Stimulated activated CD4-positive, alpha-beta T cell treated with anti-CD3 and anti-CD28 coated beads, Interleukin-15, amount 100 ng/mL, for 48 hours (primary cell): ENCODE measurements at places on chromosomes 6 and 20.
A peak's percentile ranks its signal among the peaks of the same experiment; 100 is the strongest.

DNA sequence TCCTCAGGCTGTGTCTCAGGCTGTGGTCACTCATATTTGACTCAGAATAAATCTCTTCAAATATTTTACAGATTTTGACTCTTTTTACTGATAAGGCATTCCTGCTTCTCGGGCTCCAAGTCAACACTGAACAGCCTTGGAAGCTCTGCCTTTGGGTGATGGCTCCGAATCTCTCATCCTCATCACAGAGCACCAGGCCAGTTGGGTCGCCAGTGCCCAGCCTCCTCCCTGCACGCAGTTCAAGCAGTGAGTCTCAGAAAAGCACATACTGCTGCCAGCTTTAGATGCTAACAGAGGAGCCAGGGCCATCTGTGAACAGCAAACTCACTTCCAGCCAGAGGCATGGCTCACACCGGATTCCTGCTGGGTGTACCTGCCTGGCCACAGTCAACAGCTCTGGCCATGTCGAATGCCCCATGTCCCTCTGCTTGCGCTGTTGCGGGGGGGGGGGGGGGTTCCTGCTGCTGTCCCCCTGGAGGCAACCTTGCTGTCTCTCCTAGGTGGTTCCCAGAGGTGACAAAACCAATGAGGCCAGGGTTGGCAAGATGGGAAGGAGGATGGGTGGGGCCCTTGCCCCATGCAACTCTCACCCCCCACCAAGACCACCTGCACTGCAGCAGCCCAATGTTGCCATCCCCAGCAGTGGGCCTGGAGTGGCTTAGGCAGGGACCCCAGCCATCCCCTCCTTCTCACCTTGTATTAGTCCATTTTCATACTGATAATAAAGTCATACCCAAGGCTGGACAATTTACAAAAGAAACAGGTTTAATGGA is 248.8 kb downstream of the ERMARD start:
- DNase-seq = no peak

- DNase-seq = no peak
Measured at GRCh38 chr6:19472153-19472552, 365.0 kb upstream of the ID4 start.

- DNase-seq = no peak
Measured at GRCh38 chr6:32973144-32974015, 5.0 kb downstream of the BRD2 start.

GRCh38 chr6:75331151-75331550 is 46.6 kb upstream of the TMEM30A start:
- no peak for DNase-seq

GRCh38 chr6:100065348-100065747 is 71.3 kb upstream of the MCHR2 start:
- DNase-seq = no peak

GRCh38 chr6:117919275-117919674 is 12.2 kb downstream of the SLC35F1 start:
- DNase-seq = no peak

DNA sequence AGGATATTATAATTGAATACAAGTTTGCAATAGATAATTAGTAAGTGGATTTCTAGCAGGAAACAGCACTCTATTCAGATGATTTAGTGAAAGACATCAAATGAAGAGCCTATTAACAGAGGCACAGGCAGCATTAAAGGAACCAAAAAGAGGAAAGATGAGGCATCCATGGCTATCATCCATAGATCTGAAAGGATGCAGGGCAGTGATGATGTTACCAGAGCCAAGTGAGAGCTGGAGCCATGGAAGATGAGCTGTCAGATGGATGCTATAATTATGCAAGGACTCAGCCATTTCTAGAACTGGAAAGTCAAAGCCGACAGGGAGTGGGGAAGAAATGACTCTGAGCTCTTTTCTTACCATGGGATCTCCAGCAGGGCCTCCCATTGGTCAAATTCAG is 66.8 kb upstream of the ANKEF1 start:
- no peak for DNase-seq

DNA sequence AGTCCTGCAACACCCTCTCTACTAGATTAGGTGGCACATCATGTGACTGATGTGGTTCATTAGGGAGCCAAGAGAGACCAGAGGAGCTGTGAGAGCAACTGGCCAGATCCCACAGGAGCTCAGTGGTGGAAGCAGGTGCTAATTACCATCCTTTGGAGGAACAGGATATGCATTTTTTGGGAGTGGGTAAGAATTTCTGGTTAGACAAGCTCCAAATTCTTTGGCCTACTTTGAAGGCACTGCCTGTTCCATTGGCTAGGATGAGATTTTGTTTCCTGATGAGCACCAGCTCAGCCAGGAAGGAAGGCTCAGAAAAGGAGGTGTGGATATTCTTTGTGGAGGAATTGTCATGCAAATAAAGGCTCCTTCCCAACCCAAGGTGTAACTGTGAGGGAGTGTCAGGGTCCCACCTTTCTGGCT is 130.3 kb upstream of the BMP2 start:
- no peak for DNase-seq

GRCh38 chr6:82270881-82271635 is 23.5 kb upstream of the IBTK start:
- DNase-seq = no peak

- no peak for DNase-seq
Measured at GRCh38 chr6:101439790-101440189, 46.3 kb downstream of the GRIK2 start.

DNA sequence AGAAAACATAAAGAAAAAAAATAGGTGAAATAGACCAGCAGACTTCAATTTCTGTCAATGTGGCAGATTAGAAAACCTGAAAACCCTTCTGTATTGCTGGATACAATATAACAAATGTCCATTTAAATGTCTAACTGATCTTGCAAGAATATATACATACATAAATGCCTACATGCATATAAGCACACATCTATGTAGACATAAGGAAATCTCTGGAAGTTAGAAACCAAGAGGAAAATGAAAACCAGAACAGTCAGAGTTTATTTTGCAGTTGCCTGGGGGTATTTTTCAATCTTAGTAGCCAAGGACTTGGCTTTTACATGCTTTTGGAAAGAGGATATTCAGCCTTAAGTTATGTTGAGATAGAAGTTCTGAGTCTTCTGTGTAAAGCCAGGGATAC is 184.0 kb downstream of the RPS12 start:
- no peak for DNase-seq

- DNase-seq = peak; percentile 56
Measured at GRCh38 chr20:63102721-63103375, 96.1 kb upstream of the BHLHE23 start.

DNA sequence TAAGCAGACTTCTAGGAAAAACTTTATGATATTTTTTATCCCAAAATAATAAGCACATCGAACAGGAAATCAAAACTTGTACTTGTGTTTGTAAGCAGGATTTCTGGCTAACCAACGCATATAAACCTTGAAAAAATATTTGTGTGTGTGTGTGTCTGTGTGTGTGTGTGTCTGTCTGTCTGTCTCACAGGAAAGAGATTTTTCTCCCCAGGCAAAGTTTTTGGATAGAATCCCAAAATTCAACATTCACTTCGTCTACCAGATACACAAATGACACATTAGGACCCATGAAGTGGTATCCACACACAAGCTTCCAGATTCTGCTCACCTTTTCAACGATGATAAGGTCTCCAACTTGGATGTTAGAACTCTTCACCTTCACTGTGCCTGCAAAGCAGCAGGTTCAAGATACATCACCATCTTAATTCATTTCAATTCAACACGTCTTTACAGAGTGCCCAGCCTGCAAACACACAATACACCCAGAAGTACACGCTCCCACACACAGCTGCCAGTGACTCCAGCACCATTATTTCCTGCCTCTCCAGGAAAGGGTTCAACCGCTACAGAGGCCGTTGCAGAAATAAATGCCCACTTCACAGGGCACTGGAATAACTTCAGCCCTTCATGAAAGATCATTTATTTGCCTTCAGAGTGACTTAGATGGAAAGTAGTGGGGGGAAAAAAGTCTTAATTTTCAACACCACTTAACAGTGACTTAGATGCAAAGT is 70.9 kb downstream of the ATP9A start:
- no peak for DNase-seq

DNA sequence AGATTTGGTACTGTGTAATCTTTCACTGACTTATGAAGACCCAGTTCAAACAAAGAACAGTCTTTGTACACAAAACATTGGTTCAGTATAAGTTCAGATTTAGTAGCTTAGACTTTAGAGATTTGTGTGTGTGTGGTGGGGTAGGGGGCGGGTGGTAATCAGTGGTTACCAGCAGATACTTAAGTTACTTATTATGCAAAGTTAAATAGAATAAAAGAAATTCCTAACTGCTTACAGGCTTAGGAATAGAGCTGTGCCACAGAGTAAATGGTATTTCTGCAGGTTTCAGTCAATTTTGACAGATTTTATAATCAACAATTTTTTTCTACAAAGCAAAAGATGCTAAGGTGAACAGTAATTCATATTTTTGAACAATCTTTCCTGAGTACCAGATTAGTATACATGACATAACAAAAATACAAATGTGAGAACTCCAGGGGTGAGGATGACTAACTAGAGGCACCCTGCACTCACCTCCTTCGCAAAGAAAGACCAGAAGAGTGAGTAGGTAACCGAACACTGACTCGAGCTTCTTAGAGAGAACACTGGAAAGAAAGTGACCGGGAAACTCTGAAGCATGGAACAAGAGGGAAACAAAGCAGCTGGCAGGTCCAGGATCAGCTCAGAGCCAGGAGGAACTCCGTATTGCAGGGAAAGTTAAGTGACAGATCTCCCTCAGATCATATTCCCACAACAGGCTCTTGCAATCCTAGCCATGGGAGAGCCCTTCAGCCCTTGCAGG is 560.6 kb downstream of the COL12A1 start:
- DNase-seq = no peak

- DNase-seq = no peak
Measured at GRCh38 chr20:32359633-32360332, 1.7 kb downstream of the ASXL1 start.

DNA sequence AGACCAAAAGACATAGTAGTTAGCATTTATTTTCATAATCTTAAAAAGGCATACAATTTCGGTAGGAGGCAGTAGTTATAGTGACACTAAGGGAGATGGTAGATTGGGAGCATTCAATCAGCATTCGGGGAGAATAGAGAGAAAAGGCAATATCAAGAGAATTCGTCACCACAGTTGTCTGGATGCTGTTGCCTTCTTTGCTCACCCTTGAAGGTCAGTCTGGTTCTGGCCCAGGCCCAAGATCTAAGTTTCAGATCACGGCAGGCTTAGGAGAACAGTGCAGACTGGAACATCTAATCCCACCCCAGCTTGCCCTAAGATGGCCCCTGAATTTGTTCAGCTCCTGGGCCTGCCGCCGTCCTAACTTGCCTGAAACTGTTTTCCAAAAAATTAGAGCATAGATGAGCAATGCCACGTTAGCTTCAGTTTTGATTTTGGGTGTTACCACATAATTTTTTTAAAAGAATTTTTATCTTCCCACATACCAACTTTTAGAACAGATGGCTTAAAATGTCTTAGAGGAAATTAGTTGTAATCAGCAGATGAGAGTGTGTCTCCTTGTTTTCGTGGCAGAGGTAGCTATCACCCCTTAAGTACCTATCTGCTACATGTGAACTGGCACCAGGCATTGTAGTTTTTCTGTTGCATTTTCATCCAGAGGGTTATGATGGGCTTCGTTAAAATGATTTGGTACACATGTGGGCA is 8.3 kb upstream of the CEP85L start:
- DNase-seq = no peak

GRCh38 chr6:37365791-37366190 is 12.0 kb downstream of the RNF8 start:
- no peak for DNase-seq

GRCh38 chr6:69390125-69390524 is 406.7 kb downstream of the LMBRD1 start:
- DNase-seq = no peak

- DNase-seq = no peak
Measured at GRCh38 chr6:113412589-113413357, 444.4 kb upstream of the MARCKS start.

DNA sequence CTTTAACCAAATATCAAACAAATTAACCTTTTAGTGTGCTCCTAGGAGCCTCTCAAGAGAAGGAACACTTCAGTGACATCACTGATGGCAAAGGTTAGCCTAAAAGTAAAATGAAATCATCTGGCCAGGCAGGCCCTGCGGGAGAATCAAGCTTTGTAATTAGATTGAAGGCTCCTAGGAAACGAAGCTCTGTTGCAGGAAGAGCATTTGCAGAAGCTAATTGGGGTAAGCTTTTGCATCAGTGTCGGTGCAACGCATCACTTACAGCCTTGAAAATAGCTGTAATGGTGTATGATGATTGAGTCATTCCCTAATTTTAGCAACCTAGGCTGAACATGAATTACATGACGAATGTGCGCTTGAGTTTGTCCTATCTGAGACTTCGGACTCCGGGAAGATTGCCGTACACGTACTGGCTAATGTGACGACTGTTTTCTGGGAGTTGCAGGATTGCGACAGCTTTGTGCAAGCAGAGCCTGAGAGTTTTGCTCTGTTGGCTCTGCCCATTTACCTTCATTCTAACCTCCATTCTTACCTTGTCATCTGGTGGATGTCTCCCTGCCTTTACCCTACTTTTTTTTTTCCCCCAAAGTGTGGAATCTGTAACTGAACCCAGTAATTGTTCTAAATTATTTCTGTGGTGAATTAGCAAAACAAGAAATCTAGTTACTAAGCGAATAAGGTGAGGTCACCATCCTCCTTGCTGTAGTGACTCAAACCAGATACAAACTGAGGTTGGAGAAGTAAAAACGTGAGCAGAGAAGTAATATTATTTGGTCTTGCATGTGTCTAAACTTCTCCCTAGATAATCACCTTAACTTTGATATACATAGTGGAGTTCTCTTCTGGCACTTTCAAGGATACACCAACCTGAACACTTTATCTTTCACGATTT is 675.9 kb upstream of the CITED2 start:
- no peak for DNase-seq

GRCh38 chr6:32087574-32088486 is 21.3 kb downstream of the TNXB start:
- DNase-seq = peak; percentile 75

DNA sequence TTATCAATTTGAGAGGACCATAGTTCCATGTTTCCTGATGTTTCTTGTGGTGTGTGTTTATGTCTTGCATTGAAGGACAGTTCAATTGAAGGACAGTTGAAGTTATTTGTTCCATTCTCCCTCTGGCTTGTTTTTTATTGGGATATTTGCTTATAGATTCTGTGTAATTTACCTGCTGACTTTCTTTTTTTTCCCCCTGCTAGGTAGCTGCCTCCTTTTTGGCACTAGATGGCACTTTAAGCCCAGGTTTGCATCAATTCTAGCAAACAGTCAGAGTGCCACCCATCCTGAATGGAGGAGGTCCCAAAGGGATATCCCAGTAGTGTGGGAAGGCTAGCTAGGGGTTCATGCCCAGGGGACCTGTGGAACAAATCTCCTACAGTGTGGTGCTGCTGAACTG is 78.1 kb downstream of the CFAP61 start:
- no peak for DNase-seq

DNA sequence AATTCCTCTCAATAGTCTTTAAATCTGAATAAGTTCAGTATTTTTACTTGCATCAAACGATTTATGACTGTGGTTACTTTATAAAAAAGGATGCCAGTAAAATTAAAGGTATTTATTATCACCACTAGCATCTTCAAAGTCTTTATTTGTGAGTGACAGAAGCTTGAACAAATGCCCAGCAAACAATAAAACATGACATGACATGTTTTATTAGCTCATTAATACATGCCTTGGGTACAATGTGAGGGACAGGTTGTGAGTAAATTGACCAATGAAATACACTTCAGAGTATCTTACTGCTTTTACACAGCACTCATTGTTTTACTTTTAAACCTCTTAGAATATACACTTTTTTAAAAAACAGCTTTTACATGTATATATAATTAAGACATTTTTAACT is 113.4 kb upstream of the BEND3 start:
- no peak for DNase-seq

GRCh38 chr6:148747471-148748165 is 788 bp downstream of the UST start:
- DNase-seq = no peak

GRCh38 chr6:257031-257725 is 35.1 kb upstream of the DUSP22 start:
- DNase-seq = no peak
